ENCODE measurements at places on chromosomes 6 and 20. TPM values are rescaled to one million over a fixed set of nuclear protein-coding genes. Genes with fewer than 3 reads are reported as not detected.

- DNase-seq, result peak; percentile 57
Observed at GRCh38 chr6:138971601-138972000, 16.5 kb downstream of the REPS1 start.

- DNase-seq, result no peak
Observed at GRCh38 chr6:14085176-14085787, 32.3 kb upstream of the CD83 start.

GRCh38 chr20:6397115-6397514 lies 274.3 kb upstream of the FERMT1 start:
- peak; percentile 34 for DNase-seq

DNA sequence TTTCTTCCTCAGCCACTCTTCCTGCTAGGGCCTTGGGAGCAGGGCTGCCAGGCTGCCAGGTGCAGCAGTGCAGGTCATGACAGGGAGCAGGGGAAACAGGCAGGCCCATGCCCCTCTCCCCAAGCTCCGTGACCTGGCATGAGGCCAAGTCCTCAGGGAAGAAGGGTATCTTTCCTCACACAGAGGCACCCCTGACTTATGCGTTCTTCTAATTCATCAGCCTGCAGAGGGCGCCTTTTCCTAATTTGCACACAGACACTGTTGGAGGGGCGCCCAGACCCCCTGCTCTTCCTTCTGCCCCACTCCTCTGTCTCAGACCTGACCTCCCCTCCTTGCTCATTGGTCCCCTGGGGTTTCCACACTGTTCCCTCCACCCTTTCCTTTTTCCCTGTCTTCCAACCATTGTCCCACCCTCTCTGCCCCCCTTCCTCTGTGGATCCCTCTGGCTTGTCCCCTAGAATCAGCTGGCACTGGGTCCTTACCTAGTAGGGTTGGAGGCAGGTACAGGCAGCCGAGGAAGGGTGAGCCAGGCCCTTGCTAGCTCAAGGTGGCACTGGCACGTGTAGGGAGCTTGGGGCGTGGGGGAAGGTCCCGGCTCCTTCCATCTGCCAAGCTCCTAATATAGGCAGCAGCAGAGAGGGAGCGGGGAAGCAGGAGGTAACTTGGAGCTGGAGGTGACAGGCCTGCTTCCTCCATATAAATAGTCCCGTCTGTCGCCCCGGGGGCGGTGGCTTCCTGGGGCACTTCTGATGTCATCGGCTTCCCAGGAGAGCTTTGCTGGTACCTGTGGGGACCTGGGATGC lies 154.9 kb upstream of the MLN start:
- DNase-seq, result peak; percentile 87

GRCh38 chr6:81031416-81031815 lies 721.1 kb downstream of the TENT5A start:
- DNase-seq, result no peak

- DNase-seq, result peak; percentile 74
Observed at GRCh38 chr6:118377711-118378414, 170.2 kb upstream of the PLN start.

Gene NFKBIL1
- total RNA-seq, result 12.3 TPM

Gene GNAS-AS1
- 15.0 TPM for total RNA-seq

Gene WFDC10B
- not detected for total RNA-seq

Gene PNLDC1
- 0.12 TPM for total RNA-seq

Gene OPRM1
- not detected for total RNA-seq

Gene PGBD1
- 10.5 TPM for total RNA-seq
